Panc1 (cell line): ENCODE measurements at places on chromosomes 1 and 21. TPM values are rescaled to one million over a fixed set of nuclear protein-coding genes. Genes with fewer than 3 reads are reported as not detected.

DNA sequence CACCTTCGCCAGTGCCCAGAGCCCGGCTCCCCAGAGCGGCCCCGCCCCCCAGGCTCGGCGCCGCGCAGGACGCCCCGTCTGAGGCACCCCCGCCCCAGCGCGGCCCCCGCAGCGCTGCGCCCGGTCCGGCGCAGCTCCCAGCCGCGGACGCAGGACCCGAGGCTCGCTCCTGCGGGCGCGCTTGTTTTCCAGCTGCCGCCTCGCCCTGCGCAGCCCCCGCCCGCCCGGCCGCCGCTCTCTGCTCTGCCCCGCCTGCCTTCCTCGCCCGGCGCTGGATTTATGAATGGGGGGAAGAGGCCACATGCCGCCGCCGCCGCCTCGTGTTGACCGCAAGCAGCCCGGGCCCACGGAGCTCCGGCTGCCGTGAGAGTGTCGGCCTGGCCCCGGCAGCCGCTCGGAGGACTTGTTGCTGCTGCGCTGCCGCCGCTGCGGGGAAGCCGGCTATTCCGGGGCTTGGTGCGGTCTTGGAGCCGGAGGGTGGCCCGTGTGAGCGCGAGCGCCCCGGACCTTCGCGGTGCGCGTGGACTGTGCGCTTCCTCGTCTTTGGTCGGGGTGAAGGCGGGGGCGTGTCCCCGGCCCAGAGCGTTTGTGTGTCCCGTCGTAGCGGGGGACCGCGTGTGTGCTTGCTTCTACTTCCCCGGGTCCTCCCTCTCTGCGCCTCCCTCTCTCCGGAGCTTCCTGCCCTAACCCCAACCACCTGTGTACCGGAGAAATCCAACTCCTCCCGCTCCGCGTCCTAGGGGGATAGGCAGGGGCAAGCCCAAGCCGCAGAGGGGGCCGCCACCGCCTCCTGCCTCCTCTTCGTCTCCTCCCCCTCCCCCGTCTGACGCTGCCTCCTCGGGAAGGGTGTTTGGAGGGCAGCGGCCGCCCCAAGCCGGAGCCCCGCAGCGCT, 736 bp downstream of the KCNC4 start:
- no peak for DNase-seq

GRCh38 chr1:22782406-22782805, 71.8 kb downstream of the EPHB2 start:
- no peak for DNase-seq

DNA sequence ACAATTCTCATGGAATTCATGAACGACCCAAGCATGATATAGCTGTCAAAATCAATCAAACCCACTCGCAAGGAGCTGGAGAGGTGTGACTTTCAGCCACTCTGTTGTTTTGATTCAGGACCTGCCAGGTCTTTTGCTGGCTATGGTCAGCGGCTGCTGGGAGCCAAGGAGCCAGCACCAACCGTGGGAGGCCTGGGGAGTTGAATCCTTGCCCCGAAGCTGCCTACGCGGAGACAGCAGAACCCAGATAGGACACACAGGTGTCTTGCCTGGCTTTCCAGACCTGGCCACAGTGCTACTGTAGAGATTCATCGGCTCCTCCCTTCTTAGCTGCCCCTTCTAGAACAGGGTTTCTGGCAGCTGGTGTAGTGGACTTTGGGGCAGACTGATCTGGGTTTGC, 42.7 kb downstream of the ZSCAN20 start:
- no peak for DNase-seq

GRCh38 chr21:43879348-43880110, 14.5 kb downstream of the AGPAT3 start:
- no peak for DNase-seq

GRCh38 chr1:225460021-225460736, 32.3 kb upstream of the LBR start:
- no peak for DNase-seq

DNA sequence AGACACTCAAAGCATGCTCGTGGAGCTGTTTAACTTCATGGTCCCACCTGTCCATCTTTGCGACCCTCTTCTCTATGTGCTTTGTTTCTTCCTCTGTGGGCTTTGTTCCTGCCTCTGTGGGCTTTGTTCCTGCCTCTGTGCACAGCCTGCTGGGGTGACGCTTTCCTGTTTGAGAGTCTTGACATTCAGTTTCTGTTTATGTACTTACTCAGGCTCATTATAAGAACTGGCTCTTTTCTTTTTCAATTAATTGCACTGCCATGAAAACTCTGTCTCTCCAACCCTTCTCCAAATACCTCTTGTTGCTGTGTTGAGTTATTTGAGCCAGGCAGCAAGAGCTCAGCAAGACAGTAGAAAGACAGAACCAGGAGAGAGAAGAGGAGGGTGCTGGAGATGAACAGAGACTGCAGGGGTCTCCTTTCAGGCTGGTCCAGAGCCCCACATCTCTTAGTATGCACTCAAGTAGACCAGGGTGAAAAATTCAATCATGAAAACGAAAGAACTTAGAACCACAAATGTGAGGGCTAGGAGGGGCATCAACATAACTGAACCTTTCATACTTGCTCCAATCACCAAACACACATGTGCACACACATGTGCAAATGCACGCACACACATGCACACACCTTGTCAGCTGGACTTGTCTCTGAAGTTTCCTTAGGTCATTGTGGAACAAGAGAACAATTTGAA, 88.3 kb upstream of the SGIP1 start:
- DNase-seq: no peak

The GPR37L1 gene
- 0.44 TPM for total RNA-seq

The LCE1B gene
- total RNA-seq: not detected

DNA sequence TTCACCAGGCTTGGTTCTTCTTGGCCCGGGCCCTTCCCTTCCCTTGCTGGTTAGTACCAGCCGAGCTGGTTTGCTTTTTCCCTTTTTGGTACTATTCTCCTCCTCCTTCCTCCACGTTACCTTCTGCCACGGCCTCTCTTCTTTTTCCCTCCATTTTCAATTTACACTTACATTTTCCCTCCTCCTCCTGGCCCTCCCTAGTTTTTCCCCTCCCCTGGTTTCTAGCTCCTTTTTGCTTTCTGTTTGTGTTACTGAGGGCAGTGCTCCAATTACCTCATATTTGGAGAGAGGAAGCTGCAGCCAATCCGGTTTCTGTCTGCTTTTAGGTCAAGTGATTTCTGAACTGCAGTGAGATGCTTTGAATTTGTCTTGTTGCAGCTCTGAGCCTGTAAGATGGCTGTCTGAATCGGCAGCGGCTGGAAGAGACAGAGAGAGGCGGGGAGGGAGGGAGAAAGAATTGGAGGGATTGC, 63.7 kb downstream of the MACF1 start:
- DNase-seq: no peak

GRCh38 chr1:117370071-117370470, 2.8 kb downstream of the MAN1A2 start:
- DNase-seq: no peak

The GPR3 gene
- 0.95 TPM for total RNA-seq

- DNase-seq: no peak
Measured at GRCh38 chr1:108646648-108647269, 14.1 kb downstream of the HENMT1 start.

- no peak for DNase-seq
Measured at GRCh38 chr1:241336335-241336734, 20.7 kb downstream of the RGS7 start.

GRCh38 chr1:55441489-55441888, 226.3 kb upstream of the USP24 start:
- DNase-seq: no peak

The TPM3 gene
- 545 TPM for total RNA-seq

The SELE gene
- total RNA-seq: not detected

DNA sequence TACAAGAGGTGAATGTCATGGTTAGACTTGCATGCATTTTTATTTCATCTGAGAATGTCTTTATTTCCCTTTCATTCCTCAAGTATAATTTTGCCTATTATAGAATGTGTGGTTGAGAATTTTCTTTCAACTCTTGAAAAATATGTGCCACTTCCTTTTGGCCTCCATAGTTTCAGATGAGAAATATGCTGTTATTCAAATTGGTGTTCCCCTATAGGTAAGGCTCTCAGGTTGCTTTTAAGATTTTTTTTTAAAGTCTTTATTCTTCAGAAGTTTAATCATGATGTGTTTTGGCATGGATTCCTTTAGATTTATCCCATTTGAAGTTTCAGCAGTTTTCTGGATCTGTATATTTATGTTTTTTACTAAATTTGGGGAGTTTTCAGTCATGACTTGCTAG, 2.1 kb downstream of the MROH7 start:
- DNase-seq: no peak

GRCh38 chr1:224486801-224487583, 52.4 kb upstream of the WDR26 start:
- no peak for DNase-seq

The KCNK1 gene
- 0.13 TPM for total RNA-seq

GRCh38 chr21:37983336-37984095, 67.3 kb upstream of the KCNJ6 start:
- no peak for DNase-seq

The NIBAN1 gene
- total RNA-seq: 6.7 TPM

The MYBPH gene
- total RNA-seq: not detected

The SLC25A34 gene
- total RNA-seq: 0.64 TPM

GRCh38 chr1:22912311-22912710, 60.4 kb downstream of the LACTBL1 start:
- no peak for DNase-seq

GRCh38 chr1:31498376-31499040, 77.8 kb upstream of the TINAGL1 start:
- no peak for DNase-seq

- no peak for DNase-seq
Measured at GRCh38 chr21:43611598-43612369, 47.5 kb downstream of the HSF2BP start.

GRCh38 chr1:45846931-45847330, 43.5 kb downstream of the MAST2 start:
- DNase-seq: no peak
